ENCODE measurements at places on chromosomes 4 and X.

DNA sequence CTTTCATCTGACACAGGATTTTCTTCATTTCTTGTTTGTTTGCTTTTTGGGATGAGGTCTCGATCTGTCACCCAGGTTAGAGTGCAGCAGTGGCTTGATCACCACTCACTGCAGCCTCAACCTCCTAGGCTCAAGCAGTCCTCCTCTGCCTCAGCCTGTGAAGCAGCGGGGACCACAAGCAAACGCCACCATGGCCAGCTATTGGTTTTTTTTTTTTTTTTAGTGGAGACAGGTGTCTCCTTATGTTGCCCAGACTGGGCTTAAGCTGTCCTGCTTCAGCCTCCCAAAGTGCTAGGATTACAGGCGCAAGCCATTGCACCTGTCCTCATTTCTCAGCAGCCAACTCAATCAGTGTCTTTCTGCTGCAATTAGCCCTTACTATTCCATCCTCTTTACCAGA, 10.3 kb downstream of the SPRY1 start:
- no peak for DNase-seq

DNA sequence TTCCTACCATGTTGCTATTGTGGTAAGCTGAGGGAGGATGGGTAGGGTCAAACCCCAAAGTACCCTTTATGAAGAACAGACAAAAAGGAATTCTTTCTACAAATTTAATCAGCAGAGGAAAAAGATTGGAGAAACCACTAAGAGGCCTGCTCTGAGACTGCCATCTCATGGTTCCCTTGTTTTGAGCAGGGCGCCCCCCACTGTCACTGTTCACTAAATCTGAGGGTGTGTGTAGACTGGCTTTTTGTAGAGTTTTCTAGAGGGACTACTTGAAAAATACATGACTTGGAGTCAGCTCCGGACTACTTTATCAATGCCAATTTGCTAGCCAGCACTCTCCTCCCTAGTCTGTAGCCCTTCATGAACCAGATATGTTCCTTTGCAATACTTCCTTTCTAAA, 324.8 kb downstream of the FRMPD4 start:
- DNase-seq: no peak

DNA sequence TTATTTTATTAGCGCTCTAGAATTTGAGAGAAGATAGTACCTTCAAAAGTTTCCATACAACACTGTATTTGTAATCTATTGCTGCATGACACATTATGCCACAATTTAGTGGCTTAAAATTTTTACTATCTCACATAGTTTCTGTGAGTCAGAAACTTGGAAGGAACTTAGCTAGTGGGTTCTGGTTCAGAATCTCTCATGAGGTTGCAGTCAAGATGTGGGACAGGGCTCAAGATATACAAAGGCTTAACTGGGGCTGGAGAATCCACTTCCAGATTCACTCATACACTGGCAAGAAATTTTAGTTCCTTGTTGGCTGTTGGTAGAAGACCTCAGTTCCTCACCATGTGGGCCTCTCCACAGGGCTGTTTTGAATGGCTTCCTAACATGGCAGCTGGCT, 11.5 kb upstream of the C4orf54 start:
- DNase-seq: no peak

- DNase-seq: no peak
These were observed 12.0 kb upstream of the PKD2 start for GRCh38 chr4:87995435-87995834.

DNA sequence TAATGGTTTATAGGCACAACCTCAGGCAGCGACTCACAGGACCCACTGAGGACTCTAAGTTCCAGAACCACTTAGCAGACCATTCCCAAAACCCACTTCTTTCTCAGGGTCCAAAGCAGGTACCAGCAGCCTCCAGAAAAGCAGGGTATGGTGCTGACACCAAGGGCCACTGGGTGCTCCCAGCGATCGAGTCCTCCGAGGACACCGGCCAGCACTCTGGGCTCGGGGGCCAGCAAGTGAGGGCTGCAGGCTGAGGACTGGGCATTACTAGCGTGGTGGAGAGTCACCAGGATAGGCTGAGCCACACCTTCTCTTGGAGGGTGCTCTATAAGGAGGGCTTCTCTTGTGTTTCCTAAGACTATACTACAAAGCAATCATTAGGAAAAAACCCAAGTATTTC, 19.3 kb downstream of the LETM1 start:
- DNase-seq: no peak

DNA sequence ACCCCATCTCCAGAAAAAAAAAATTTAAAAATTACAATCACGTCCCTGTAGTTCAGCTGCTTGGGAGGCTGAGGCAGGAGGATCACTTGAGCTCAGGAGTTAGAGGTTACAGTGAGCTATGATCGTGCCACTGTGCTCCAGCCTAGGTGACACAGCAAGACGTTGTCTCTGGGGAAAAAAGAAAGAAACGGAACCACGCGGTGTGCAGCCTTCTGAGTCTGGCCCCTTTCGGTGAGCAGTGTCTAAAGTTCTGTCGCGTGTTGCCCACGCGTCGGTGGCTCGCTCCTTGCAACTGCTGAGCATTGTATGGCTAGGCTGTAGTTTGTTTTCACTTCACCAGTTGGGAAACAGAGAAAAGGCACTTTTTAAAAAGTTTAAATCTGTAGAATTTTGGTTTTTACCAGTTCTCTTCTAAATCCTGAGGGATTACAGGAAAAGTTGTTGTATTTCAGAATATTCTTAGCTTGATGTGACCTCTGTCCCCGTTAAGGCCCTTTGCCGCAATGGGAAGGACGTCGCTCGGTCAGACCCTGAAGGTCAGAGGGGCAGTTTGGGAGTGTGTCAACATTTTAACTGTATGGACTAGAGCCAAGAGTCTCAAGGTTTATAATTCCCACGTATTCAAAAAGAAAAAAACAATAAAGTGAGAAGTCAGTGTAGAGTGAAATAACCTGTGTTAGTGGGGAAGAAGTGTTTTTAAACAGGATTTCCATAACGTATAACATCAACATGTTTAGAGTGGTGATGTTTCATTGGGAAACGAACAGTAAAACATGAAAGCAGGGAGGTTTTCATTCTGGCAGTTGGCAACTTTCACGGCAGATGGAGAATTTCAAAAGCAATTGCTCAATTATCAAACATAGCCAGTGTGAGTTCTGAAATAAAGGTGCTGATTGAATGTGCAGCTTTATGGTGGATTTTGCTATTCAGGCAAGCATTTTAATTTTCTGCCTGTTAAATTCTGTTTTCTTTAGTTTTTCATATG, 45.8 kb upstream of the MSANTD1 start:
- DNase-seq: no peak

DNA sequence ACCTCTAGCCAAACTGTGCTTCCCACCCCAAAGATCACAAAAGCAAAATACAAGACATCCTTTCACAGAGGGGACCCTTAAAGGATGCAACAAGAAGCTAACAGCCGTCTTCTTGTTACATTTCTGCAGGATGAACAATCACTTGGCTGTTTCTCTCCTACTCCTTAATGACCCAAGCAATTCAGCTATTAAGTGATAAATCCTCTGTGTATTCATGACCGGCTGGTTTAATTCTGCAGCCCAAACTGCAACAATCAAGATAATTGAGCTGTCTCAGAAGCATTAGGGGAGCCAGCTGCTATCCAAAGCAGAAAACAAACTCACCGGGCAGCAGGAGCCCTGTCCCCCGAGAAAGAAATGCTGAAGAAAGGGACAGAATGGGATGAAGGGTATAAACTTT, 85.9 kb upstream of the ACSL4 start:
- no peak for DNase-seq

DNA sequence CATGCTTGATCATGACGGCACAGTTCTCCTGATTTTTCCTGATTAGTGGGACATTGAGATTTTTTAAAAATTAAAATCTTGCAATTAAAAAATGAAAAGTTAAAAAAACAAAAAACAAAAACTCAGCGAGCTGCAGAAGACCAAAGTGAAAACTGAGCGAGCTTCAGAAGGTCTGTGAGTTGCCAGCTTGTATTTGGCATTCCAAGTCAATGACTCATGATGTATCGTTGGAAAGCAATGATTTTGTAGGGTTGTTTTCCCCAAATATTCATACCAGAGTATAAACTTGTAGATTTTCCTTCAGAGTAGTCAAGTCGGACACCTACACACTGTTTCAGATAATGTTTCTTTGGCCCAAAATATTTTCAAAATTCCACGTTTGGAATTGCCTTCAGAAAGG, 76.9 kb downstream of the LRRC66 start:
- no peak for DNase-seq

- DNase-seq: no peak
These were observed 224.7 kb downstream of the ANTXR2 start for GRCh38 chr4:79848329-79848728.

DNA sequence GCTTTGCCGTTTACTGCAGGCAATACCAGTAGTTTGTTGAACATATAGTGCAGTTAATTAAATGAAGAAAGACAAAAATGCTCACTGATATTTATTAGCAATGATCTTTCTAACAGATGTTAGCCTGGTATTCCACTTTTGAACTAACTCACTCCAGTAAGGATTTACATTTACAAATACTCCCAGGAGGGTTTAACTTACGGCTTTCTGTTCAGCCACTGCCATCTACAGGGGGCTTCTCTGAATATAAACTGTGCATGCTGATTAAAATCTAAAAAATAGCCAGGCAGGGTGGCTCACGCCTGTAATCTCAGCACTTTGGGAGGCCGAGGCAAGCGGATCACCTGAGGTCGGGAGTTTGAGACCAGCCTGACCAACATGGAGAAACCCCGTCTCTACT, 2.2 kb upstream of the SRD5A3 start:
- no peak for DNase-seq

DNA sequence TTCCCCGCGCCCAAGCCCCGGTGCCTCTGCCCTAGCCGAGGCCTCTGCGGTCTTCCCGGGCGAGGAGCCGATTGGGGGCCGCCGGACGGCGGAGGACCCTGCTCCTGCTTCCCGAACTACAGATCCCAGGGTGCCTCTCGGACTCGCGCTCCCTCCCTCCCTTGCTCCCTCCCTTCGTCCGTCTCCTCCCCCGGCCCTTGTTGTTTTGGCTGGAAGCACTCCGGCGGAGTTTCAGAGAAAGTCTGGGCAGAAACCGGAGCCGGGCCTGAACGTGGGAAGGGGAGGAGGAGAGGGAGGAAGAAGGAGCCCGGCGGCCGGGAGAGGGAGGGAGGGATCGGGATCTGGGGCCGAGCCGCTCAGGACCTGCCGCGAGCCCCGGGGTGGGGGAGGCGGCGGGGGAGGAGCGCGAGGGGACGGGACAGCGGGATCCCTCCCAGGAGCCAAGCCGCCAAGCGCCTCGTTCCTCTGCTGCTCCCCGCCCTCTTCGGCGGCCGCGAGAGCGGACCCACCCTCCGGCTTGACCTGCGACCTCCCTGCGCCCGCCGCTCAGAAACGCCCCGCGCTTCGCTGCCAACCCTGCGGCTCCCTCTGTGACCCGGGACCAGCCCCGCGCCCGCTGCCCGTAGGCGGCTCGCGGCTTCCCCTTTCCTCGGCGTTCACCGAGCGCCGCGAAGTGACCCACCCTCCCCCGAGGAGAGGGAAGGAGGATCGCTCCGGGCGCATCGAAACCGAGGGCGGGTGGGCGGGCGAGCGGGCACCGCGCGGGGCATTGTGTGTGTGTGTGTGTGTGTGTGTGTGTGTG, 496 bp upstream of the GAB1 start:
- no peak for DNase-seq

DNA sequence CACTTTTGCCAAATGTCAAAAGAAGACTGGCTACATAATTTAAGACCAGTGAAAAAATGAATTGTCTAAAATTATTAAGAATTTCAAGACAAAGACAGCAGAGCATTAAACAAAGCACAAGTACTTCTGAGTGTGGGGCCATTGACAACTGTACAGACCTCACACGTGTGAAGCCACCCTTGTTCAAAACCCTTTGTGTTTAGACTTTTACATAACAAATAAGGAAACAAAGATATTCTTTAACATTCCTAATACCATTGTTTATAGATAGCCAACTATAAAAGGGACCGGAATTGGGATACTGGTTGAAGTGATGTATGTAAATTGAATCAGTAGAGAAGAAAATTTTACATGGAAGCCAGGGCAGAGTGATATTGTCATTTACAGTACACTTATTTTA, 624.2 kb downstream of the PCDH18 start:
- DNase-seq: no peak

DNA sequence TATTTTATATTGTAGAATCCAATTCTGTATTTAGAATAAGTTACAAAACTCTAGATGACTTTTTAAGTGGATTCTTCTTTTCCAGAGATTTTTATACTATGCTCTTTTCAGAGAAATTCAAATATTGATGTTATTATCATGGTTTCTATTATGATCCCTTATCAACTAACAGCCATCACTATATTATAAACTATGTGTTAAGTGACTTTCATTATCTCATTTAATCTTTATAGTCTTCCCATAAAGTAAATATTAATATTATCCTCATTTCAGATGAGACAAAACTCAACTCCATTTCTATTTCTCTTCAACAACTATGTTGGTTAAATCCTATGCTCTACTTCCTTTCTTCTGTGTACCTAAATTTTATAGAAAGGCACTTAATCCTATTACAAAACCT, 132.6 kb downstream of the ANKRD50 start:
- no peak for DNase-seq

- DNase-seq: no peak
These were observed 76.3 kb downstream of the SOWAHB start for GRCh38 chr4:76821641-76822040.

DNA sequence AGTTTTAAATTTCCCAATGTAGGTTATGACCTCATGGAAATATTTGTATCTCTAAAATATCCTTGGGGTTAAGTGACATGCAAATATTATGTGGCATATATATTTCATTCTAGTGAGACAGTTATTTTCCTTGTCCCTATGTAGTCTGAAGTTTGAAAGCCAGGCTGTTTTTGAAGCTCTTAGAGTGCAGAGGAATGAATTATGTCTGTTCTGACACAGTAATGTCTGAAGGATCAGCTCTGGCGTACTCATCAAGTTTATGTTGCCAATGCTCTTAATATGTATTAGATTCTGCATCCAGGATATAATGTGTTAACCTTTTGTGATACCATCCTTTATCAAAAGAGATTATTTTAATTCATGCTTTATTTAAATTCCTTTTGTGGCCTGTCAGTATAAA, 355.8 kb downstream of the PCDH7 start:
- no peak for DNase-seq

GRCh38 chr4:173802662-173803022, 272.6 kb upstream of the HAND2 start:
- no peak for DNase-seq

DNA sequence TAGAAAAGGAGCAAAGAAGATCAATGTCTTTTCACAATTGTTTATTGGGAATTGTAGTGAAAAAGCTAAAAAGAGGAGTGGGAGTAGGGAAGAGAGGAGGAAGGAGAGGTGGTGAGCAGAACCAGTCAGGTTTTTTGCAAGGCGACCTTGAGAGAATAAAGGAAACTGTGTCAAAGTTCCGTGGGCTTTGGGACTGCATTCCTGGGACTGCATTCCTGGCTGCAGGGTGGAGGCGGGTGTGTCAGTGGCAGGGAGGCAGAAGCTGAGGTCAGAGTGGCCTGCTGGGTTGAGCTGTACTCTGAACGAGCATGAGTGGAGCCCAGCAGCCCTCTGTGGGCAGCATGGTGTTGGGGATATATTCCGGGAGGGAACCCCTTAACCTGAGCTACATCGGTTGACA, 66.8 kb upstream of the UCP1 start:
- DNase-seq: no peak

GRCh38 chrX:69094977-69095669, 70.1 kb downstream of the PJA1 start:
- DNase-seq: no peak

- no peak for DNase-seq
These were observed 4.8 kb upstream of the SOX3 start for GRCh38 chrX:140509468-140510305.

- no peak for DNase-seq
These were observed 233.6 kb downstream of the TRIML1 start for GRCh38 chr4:188372829-188373228.

- no peak for DNase-seq
These were observed 558.1 kb downstream of the IL1RAPL1 start for GRCh38 chrX:29145316-29145715.

GRCh38 chr4:40316333-40316781, 18.8 kb upstream of the CHRNA9 start:
- no peak for DNase-seq

Data from activated gamma-delta T cell treated with Interleukin-2 at 50 U/mL for 16 hours (primary cell).